Hepatocyte (in vitro differentiated cells): ENCODE measurements at places on chromosomes 11 and 22. TPM values are rescaled to one million over a fixed set of nuclear protein-coding genes. Genes with fewer than 3 reads are reported as not detected.

GRCh38 chr22:31911565-31912406 lies 32.5 kb upstream of the YWHAH start:
- H3K27ac ChIP-seq = peak overlapping the region; percentile 76
- DNase-seq = peak; percentile 68
- no peaks in the 10 kb centered on the region for H3K36me3 ChIP-seq
- H3K27me3 ChIP-seq = no peaks in the 10 kb centered on the region
- peaks cover 9% of the 10 kb centered on the region for H3K4me1 ChIP-seq
- H3K4me3 ChIP-seq = no peak overlapping the region

GRCh38 chr11:86571273-86571948 lies 101.0 kb downstream of the ME3 start:
- H3K36me3 ChIP-seq = no peaks in the 10 kb centered on the region
- peaks cover 11% of the 10 kb centered on the region for H3K4me1 ChIP-seq
- H3K27ac ChIP-seq = peak overlapping the region; percentile 71
- H3K27me3 ChIP-seq = no peaks in the 10 kb centered on the region

DNA sequence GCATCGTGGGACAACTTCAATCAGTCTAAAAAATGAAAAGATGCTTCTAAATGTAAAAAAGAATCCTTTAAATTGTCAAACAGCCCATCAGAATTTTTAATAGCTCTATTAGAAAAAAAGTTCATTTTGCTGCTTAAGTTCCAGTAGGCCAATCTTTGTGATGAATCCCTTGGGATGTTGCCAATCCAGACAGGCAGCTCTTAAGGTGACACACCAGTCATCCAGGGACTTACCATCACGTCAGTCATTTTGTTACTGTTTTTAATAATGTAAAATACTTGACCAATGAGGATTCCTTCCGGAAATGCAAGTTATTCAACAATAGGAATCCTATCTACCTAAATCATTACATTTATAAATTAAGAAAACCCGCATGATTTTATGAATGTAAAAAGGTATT lies 47.8 kb upstream of the TMEM45B start:
- no peaks in the 10 kb centered on the region for H3K36me3 ChIP-seq
- peak overlapping the region; percentile 42 for H3K27ac ChIP-seq
- DNase-seq = no peak
- H3K27me3 ChIP-seq = no peaks in the 10 kb centered on the region
- H3K4me3 ChIP-seq = no peak overlapping the region

GRCh38 chr11:69587454-69588090 lies 53.4 kb upstream of the CCND1 start:
- H3K36me3 ChIP-seq = no peaks in the 10 kb centered on the region
- no peaks in the 10 kb centered on the region for H3K4me1 ChIP-seq
- no peak for DNase-seq

- no peak overlapping the region for H3K27ac ChIP-seq
- no peaks in the 10 kb centered on the region for H3K27me3 ChIP-seq
- no peak overlapping the region for H3K4me3 ChIP-seq
Measured at GRCh38 chr11:99979042-99979441, 708.0 kb upstream of the ARHGAP42 start.

DNA sequence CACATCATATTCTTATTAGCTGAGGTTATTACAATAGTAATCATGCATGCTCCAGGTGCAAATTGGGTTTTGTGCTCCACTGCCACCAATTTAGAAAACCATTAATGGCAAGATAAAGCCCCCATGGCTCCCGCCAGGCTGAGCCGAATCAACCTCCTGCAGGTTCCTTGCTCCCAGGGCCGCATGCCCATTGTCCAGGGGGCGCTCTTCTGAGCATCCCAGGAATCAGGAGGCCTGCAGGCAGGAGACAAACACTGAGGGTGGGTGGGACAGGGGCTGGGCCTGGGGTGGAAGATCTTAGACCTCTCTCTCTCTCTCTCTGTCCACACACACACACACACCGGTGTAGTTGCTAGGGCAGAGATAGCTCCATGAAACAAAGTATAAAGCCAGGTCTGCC lies 57.4 kb downstream of the BUD13 start:
- H3K36me3 ChIP-seq = no peaks in the 10 kb centered on the region
- H3K4me1 ChIP-seq = no peaks in the 10 kb centered on the region
- H3K27ac ChIP-seq = no peak overlapping the region
- no peaks in the 10 kb centered on the region for H3K27me3 ChIP-seq
- no peak for DNase-seq
- H3K4me3 ChIP-seq = no peak overlapping the region

Gene CATSPERZ
- polyA plus RNA-seq = 0.46 and 0.96 TPM in 2 replicates

Gene IL17REL
- polyA plus RNA-seq = not detected in 2 replicates

Gene CADM1
- polyA plus RNA-seq = 54.3 and 74.4 TPM in 2 replicates

Gene NXPE2
- not detected in 2 replicates for polyA plus RNA-seq

GRCh38 chr22:31588970-31589675 lies 72.9 kb downstream of the PISD start:
- peaks cover 22% of the 10 kb centered on the region for H3K4me1 ChIP-seq
- DNase-seq = peak; percentile 55
- no peaks in the 10 kb centered on the region for H3K36me3 ChIP-seq
- no peaks in the 10 kb centered on the region for H3K27me3 ChIP-seq
- H3K27ac ChIP-seq = peak overlapping the region; percentile 80
- H3K4me3 ChIP-seq = no peak overlapping the region

DNA sequence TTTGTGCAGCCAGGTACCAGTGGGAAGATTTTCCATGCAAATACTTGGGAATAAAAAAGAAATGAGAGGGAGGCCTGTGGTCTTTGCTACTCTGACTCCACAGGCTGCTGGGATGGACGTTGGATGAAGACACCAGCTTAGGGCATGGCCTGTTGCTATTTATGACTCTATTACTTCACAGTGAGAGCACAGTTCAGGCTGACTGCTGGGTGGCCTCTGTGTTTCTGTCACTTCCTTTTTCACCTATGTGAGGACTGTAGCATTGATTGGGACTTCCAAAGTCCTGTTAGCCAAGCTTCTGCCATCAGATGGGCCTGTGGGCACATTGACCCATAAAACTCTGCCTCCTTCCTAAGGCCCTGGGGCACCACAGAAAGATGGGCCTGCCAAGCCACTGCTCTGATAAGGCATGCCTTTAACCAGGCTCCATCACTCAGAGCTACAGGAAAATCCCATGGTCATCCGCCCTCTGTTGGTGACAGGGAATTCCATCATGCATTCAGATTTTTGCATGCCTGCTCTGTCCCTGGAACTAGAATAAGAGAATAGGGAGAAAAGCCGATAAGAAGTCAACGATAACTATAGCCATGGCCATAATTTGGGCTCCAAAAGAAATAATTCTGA lies 64.6 kb downstream of the KCNJ1 start:
- no peaks in the 10 kb centered on the region for H3K36me3 ChIP-seq
- no peak overlapping the region for H3K27ac ChIP-seq
- no peaks in the 10 kb centered on the region for H3K27me3 ChIP-seq
- DNase-seq = peak; percentile 39
- no peak overlapping the region for H3K4me3 ChIP-seq
- peaks cover 3% of the 10 kb centered on the region for H3K4me1 ChIP-seq

DNA sequence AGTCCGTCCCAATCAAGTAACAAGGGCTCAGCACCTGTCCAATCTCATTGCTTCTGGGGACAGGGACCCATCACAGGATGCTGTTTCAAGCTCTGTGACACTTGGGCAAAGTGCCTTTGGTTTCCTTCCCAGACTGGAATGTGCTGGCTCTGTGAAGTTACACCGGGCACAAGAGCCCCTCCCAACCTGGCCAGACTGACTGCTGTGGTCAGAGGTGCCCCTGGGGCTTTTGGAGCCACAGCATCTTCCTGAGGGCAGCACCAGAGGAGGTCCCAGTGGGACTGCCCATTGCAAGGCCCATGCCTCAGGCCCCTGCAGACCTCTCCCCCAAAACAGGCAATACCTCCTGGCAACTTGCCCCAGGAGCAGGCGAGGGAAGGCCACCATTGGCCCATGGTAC lies 155.2 kb upstream of the GRK3 start:
- H3K27ac ChIP-seq = no peak overlapping the region
- H3K36me3 ChIP-seq = no peaks in the 10 kb centered on the region
- H3K4me3 ChIP-seq = no peak overlapping the region
- H3K4me1 ChIP-seq = peaks cover 7% of the 10 kb centered on the region

GRCh38 chr11:68159161-68159560 lies 38.0 kb upstream of the CHKA start:
- H3K27me3 ChIP-seq = no peaks in the 10 kb centered on the region
- no peaks in the 10 kb centered on the region for H3K36me3 ChIP-seq
- no peak overlapping the region for H3K27ac ChIP-seq

DNA sequence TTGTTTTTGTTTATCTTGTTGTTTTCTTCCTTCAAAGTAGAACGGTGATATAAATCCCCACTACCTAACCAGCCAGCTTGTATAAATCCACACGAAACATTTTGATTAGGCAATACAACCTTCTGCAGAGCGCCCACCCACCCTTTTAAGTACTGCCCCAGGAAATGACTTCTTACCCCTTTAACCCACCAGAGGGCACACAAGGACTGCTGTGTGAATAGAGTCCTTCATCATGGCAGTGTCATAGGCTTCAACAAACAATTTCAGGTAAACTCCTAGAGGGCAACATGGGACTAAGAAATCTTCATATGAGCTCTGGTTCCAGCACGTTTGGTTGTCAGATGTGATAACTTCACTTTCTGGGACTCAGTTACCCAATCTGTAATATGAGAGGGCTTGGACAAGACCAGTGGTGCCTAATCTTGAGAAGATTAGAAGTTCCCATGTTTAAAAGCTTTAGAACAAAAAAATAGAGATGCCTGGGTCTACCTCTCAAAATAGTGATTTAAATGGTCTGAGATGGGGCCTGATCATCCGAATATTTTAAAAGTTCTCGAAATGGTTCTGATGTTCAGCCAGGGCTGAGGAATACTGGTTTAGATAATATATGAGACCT lies 56.1 kb downstream of the PIWIL4 start:
- DNase-seq = peak; percentile 87
- no peak overlapping the region for H3K27ac ChIP-seq

DNA sequence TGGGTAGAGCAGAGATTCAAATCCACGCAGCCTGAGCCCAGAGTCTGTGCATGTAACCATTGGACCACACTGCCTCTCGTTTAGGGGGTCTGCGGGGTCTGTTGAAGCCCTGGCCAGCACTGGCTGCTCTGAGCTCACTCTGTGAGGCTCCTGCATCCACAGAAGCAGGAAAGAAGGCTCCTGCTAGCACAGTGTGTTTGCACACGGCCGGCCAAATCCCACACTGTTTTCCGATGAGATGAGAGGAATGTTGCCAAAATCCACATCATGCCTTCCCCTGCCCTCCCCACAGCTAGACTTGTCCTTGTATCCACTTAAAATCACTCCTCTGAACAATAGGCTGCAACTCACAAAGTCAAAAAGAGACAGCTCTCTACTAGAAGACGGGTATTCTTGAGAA lies 10.6 kb upstream of the SLC22A12 start:
- H3K36me3 ChIP-seq = no peaks in the 10 kb centered on the region
- no peaks in the 10 kb centered on the region for H3K27me3 ChIP-seq
- DNase-seq = no peak
- H3K27ac ChIP-seq = no peak overlapping the region
- no peak overlapping the region for H3K4me3 ChIP-seq
- H3K4me1 ChIP-seq = no peaks in the 10 kb centered on the region

GRCh38 chr11:78424334-78425270 lies 7.0 kb upstream of the GAB2 start:
- DNase-seq = no peak
- H3K27ac ChIP-seq = peak overlapping the region; percentile 62
- no peaks in the 10 kb centered on the region for H3K27me3 ChIP-seq
- peaks cover 7% of the 10 kb centered on the region for H3K4me1 ChIP-seq

- H3K27me3 ChIP-seq = no peaks in the 10 kb centered on the region
- no peaks in the 10 kb centered on the region for H3K36me3 ChIP-seq
- H3K27ac ChIP-seq = no peak overlapping the region
- no peaks in the 10 kb centered on the region for H3K4me1 ChIP-seq
- no peak overlapping the region for H3K4me3 ChIP-seq
Measured at GRCh38 chr11:116046127-116046526, 541.9 kb upstream of the CADM1 start.

Gene JHY
- 1.8 and 3.0 TPM in 2 replicates for polyA plus RNA-seq

Gene TTLL8
- not detected in 2 replicates for polyA plus RNA-seq

Gene MFRP
- polyA plus RNA-seq = not detected in 2 replicates

DNA sequence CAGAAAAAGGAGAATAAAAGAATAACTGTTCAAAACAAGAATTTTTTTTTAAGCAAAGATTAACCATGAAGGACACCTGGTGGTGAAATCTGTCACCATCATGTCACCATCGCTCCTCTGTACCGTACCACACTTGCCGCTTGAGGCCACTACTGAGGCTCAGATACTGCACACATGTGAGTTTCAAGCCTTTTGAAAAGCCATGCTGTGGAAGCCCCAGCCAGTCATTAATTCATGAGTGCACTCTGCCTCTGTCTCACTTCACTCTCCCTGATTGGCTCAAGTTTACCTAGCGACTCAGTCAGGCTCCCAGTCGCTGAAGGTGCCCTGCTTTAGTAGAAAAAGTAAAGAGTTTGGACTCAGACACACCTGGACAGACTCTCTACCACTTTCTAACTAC lies 6.6 kb upstream of the MS4A12 start:
- no peaks in the 10 kb centered on the region for H3K36me3 ChIP-seq
- peak; percentile 51 for DNase-seq
- no peak overlapping the region for H3K4me3 ChIP-seq

DNA sequence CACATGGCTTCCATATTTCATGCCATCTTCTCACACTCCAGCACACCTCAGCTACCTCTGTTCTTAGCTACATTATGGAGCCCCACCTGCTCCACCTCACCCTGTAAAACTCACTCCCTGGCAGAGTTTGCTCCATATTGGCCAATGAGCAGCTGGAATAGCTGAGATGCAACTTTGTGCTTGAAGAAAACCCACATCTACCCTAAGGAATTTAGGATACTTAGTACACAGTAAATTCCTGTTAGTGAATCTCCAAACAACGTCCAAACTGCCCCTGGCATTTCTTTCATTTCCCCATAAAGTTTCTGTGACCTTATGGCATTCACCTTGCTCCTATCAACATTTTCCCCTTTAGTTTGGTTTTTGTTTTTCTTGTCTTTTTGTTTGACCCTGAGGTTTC lies 2.2 kb upstream of the VWCE start:
- H3K4me1 ChIP-seq = peaks cover 14% of the 10 kb centered on the region
- peak overlapping the region; percentile 75 for H3K27ac ChIP-seq
- no peak overlapping the region for H3K4me3 ChIP-seq
- no peaks in the 10 kb centered on the region for H3K27me3 ChIP-seq
- DNase-seq = no peak

Gene MCAM
- 5.1 and 6.1 TPM in 2 replicates for polyA plus RNA-seq
